Caudate nucleus (tissue), 63 donors: ENCODE measurements at places on chromosomes 3 and 15.
A peak's percentile ranks its signal among the peaks of the same experiment; 100 is the strongest.

GRCh38 chr3:171718493-171719185 lies 91.6 kb downstream of the PLD1 start:
- no peak for DNase-seq

DNA sequence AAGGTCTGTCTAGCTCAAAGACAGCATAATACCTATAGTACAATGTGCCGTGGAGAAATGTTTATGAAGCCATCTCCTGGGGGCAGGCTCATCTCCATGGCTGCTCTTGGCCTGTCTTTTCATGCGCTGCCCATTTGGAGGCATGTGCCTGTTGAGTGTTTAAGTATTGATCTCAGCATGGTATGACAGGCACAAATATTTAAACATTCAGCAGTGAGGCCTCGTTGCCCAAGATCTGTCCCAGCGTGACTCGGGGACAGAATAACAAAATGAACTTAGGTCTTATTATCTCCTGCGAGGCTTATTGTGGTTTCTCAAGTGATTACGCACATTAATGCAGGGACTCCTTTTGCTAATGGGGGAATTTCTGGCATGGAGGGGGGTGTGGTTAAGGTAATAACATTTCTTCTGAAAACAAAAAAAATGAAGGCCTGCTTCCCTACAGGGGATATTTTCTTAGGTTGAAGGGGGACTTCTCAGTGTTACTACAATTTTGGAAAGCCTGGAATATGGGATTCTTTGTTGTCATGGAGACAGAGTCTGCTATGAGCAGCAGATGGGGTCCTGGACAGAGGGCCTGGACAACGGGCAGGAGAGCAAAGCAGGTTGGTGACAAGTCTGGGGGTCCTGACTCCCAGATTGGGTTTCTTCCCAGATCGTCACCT lies 4.4 kb upstream of the SLC6A1 start:
- DNase-seq = no peak

- no peak for DNase-seq
Measured at GRCh38 chr15:39213385-39213840, 367.5 kb upstream of the THBS1 start.

- no peak for DNase-seq
Measured at GRCh38 chr3:15654127-15654526, 52.6 kb downstream of the BTD start.

DNA sequence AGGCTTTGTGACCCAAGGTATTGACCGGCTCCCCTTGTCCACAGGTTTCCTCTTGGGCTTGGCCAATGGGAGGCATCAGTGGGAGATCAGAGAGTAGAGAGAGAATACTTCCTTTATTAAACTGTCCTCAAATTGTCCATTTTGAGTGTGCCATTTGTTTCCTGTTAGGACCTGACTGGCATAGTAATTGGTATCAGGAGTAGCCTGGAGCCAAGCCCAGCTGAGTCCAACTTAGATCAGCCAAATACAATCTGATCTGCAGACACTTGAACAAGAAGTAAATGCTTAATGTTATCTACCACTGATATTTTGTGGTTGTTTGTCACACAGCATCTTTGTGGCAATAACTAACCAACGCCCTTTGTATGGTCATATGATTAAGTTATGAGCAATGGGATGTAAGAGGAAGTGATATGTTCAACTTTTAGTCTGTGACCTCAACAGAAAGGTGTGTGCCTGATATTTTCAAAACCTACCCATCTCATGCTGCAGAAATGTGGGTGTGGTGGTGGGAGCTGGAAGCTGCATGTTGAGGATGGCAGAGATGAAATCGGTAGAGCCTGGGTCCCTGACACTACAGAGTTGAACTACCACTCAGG lies 13.3 kb downstream of the MYD88 start:
- DNase-seq = no peak

GRCh38 chr3:8624612-8625011 lies 20.0 kb downstream of the SSUH2 start:
- no peak for DNase-seq

DNA sequence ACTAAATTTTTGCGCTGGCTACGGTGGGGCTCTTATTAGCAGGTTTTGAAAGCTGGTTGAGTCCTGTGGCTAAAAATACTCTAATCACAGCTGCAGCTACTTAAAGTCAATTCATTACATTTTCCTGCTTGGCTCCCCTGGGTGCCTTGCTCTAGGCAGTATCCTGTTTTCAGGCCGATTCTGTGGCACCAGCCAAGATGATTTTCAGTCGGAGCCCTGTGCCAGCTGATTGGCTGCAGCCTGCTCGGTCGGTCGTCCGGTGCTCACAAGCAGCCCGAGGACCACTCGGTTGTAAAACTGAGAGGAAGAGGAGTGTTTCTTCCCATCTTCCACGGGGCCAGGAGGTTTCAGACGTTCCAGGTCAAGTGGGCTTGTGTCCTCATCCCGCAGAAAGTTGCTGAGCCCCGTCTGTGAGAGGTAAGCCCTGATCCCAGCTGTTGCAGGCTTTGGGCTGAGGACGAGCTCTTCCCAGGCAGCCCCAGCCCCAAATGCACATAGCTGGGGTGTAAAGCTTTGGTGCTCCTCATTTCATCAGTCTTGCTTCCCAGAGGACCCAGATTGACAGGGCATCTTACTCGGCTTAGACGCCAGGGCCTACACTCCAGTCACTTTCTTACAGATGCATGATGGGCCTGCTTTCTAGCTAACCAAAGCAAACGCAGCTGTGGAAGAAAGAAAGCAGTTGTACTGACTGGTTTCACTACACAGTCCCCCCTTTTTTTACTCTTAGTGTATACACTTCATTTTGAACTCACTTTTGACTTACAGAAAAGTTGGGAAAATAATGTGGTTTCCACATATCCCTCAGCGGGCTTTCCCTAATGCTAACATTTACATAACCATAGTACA lies 15.9 kb downstream of the LYSMD4 start:
- no peak for DNase-seq

- DNase-seq = no peak
Measured at GRCh38 chr15:85889956-85890619, 95.4 kb upstream of the KLHL25 start.

GRCh38 chr3:39028546-39028945 lies 23.2 kb downstream of the SCN11A start:
- no peak for DNase-seq

GRCh38 chr3:4052706-4053105 lies 250.5 kb upstream of the SETMAR start:
- no peak for DNase-seq

DNA sequence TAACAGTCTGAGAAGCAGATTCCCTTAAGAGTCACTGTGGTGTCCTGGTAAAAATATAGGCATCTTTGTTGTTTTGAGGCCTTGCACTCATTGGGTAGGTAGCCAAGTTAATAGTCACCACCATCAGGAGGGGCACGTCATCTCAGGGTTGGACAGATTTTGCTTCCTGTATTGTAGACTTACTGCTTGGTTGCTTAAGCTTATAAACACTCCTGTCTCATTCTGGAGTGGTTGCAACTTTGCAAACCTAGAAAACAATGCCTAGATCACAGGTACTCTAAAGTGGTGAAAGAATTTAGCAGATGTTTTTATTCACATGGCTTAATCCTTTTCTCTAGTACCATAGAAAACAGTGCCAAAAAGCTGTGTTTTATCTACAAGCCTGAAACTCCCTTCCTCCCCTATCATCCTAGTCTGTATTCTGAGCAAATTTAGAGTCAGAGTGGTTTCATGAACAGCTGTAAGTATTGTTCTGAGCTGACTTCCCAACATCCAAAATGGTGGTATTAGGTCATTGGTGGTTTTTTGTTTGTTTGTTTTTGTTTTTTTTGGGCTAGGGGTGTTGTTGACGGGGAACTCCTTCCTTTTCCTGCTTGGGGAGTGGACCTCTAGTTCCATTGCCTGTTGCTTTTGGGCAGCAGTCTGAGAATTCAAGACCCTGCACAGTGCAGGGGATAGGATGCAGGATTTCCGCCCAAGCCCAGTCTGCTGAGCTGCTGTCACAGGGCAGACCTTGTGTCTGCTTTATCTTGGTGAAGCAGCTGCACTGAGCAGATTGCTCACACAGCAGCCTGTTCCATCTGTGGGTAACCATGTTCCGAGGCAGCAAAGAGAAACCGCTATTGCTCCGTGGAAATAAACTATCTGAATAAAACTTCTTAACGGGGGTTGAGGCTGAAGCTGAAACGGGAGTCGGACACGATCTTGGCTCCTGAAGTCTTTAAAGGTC lies 202.0 kb downstream of the AKAP13 start:
- no peak for DNase-seq

GRCh38 chr3:71392251-71392650 lies 191.3 kb downstream of the FOXP1 start:
- DNase-seq = no peak

DNA sequence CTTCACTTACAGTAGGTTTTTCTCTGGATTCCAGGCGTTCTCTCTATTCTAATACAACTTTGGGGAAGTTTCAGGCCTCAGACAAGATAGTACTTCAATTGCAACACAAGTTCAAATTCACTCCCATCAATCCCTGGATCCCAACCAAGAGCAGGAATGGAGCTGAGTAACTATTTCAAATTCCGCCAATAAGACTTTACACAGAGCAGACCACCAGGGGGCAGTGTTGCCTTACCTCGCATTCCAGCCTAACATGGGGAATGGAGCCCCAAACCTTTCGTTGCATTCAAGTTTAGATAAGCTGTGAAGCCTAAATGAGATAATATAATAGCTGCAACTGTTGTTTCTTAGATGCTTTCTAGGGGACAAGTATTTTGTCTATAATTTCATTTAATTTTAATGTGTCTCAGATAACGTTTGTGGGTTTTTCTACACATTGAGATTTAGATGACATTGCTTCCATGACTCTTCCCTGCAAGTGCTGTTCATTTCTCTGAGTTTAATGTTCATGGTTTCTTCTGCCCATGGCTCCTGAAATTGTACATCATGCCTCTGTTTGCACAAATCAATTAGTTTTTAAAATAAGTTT lies 186.7 kb downstream of the NSUN3 start:
- peak; percentile 1 for DNase-seq

- no peak for DNase-seq
Measured at GRCh38 chr3:18902081-18902793, 246.1 kb upstream of the KCNH8 start.

GRCh38 chr15:90387534-90388461 lies at the start of gene IQGAP1:
Gene IQGAP1 (plus strand): TSS chr15:90388242. CDS start chr15:90388342, 100 bp downstream.
- peak; percentile 95 for DNase-seq

GRCh38 chr3:119898478-119899191 lies 116.7 kb downstream of the NR1I2 start:
- no peak for DNase-seq

- no peak for DNase-seq
Measured at GRCh38 chr3:14429640-14430039, 27.2 kb downstream of the SLC6A6 start.

- DNase-seq = peak; percentile 89
Measured at GRCh38 chr3:97764407-97765238, at the start of gene ARL6. Gene ARL6 (plus strand): TSS chr3:97764758. CDS start chr3:97768108, 3,350 bp downstream.

- DNase-seq = no peak
Measured at GRCh38 chr15:98878862-98879261, 128.7 kb downstream of the PGPEP1L start.

DNA sequence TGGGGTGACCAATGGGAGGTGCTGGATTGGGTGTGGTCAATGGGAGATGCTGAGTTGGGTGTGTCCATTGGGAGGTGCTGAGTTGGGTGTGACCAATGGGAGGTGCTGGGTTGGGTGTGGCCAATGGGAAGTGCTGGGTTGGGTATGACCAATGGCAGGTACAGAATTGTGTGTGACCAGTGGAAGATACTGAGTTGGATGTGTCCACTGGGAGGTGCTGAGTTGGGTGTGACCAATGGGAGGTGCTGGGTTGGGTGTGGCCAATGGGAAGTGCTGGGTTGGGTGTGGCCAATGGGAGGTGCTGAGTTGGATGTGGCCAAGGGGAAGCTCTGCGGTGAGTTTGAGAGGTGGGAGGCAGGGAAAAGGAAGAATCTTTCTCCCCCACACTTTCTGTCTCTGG lies 250.0 kb upstream of the PROK2 start:
- no peak for DNase-seq

DNA sequence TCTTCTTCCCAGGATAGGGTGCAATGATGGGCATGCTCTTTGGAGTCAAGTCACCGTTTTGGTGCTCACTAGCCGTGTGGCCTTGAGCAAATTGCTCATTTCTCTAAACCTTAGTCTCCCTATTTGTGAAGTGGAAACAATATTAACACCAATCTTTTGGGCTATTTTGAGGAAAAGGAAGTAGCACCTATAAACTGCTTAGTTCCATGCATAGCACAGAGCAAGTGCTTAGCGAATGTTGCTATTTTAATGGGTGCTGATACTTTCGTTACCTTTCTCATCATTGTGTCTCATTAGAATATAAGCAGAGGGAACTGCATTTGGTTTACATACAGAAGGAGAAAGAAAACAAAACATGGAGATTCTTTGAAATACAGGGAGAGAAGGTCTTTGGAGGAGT lies 66.1 kb downstream of the BOC start:
- no peak for DNase-seq

GRCh38 chr3:74302969-74303368 lies 311.5 kb downstream of the CNTN3 start:
- no peak for DNase-seq
